Activated B cell treated with CpG ODN at 0.5 μM for 24 hours (primary cell): ENCODE measurements at places on chromosomes 1 and 21. TPM values are rescaled to one million over a fixed set of nuclear protein-coding genes. Genes with fewer than 3 reads are reported as not detected.

The VTCN1 gene
- total RNA-seq = not detected in 2 replicates

- DNase-seq = no peak
Measured at GRCh38 chr1:228925691-228926090, 190.4 kb downstream of the RHOU start.

DNA sequence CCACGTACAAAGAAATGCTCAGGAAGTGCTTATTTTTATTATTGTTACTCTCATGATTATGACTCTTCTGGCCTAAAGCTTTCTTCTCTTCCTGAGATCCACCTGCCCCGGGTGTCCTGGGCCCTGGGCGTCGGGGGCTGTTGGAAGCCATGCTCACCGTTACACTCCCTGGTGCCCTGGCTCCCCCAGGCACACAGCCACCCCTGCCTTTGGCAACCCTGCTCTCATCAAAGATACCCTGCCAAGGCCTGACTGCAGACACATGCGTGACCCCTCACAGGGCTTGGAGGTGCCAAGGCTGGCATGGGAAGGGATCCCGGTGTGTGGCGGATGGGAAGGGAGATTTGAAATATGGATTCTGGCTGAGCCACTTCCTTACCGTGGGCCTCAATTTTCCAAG is 3.3 kb upstream of the KISS1 start:
- no peak for DNase-seq

DNA sequence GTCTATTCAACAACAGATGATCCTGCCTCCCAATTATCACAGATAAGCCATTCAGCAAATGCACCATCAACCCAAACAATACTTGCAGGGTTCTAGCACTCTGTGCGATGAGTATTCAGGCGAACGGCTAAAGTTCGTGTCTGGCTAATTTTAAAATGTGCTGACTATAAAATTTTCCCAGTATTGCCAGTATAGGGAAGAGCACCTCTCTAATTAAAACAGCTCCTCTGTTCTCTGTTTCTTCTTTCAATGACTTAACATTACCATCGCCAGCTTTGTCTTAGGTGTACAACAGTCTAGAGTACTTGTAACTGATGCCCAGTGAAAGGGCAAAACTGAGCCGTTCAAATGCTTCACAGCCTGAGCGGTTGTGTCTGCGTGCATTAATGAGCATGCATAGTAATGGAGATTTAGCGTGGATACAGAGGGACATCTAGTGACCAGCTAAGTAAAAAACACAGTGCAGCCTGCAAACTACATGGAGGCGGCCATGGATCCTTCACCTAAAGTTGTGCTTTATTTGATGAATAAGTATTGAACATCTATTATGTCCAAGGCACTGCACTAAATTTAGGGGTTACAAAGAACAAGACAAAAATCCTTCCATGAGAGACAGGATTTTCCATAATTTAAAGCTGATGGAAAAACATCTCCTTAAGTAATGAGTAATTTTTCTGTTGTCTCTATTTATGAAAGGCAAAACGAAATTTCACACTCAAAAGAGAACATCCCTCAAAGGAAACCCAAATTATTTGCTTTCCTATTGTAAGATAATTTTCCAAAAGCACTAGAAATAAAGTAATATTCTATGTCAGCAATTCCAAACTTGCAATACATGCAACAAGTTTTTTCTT is 120.0 kb downstream of the SETD4 start:
- DNase-seq = no peak

DNA sequence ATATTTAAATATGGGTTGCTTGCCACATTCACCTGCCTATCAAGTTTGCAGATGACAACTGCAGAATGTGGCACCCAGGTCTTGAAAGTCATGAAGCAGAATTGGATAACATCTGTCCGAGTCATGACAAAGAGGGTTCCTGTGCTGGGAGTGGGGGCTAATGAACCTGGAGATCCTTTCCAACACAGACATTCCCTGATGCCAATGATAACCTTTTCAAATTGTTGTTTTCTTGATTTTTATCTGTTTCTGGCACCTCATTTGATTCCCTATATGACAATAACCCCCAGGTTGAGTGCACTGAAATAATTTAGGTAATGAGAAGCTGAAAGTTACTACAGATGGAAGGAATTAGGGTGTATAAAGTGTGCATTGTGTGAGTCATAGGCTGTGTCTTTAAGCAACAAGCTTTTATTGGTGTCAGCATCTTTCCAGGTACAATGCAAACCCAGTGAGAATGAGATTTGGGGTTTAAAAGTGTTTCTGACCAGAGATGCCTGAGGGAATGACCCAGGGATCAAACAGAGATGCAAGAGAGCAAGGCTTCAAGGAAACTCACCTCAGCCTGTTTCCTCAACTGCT is 32.0 kb upstream of the IL10 start:
- no peak for DNase-seq

The FABP3 gene
- total RNA-seq = 0.49 TPM in 1 of 2 replicates, not detected in the other
